RWPE1 (cell line): ENCODE measurements at places on chromosomes 12 and 14.

- DNase-seq: peak; percentile 29
Observed at GRCh38 chr12:32305163-32305562, 94.2 kb upstream of the FGD4 start.

DNA sequence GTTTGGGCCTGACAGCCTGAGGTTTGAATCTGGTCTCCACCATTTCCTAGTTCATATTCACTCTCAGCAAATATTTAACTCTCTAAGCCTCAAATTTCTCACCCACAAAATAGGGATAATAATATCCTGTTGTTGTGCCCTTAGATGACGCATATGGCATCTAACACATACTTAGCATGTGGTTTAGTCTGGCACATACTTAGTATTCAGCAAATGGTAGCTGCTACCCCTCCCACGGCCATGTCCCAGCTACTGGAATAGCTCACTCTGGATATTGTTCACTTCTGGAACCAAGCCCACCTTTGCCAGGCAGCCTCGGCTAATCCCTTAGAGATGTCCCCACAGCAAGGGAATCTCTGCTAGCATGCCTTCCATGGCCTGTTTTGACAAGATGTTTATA lies 53.3 kb downstream of the BICD1 start:
- no peak for DNase-seq

DNA sequence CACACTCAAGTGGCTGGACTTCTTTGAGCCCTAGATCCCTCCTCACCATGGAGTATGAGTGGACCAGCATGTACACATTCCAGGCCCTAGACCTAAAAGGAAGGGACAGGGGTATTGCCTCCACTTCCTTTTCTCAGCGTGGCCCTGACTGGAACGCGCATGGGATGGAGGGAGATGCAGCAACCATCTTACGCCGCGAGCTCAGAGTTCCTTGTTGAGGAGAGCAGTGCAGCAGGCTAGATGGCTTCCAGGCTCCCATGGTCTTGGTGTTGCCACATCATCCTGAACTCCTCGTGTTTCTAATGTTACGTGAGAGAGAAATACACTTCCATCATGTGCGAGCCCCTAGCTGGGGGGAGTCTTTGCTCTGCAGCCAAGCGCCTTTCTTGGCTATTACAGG lies 61.8 kb upstream of the DIO3 start:
- no peak for DNase-seq

DNA sequence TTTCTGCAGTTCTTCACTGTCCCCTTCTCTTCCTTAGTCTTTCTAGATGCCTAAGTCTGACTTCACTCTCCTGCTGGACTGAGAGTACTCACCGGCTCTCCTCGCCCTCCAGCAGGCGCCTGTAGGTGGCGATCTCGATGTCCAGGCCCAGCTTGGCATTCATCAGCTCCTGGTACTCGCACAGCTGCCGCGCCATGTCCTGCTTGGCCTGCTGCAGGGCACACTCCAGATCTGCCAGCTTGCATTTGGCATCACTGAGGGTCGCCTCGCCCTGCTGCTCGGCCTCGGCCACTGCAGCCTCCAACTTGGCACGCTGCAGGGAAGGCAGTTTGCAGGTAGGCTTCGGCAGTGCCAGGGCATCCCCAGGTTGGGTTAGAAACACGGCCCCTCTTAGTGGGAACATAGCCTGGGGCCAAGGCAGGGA lies 5.2 kb downstream of the KRT84 start:
- DNase-seq: no peak

- DNase-seq: no peak
Observed at GRCh38 chr12:53298164-53298563, 1.3 kb upstream of the MYG1 start.

- no peak for DNase-seq
Observed at GRCh38 chr12:111178181-111179081, 190.5 kb downstream of the PHETA1 start.

GRCh38 chr12:95115641-95116040 lies 42.2 kb upstream of the NR2C1 start:
- no peak for DNase-seq

DNA sequence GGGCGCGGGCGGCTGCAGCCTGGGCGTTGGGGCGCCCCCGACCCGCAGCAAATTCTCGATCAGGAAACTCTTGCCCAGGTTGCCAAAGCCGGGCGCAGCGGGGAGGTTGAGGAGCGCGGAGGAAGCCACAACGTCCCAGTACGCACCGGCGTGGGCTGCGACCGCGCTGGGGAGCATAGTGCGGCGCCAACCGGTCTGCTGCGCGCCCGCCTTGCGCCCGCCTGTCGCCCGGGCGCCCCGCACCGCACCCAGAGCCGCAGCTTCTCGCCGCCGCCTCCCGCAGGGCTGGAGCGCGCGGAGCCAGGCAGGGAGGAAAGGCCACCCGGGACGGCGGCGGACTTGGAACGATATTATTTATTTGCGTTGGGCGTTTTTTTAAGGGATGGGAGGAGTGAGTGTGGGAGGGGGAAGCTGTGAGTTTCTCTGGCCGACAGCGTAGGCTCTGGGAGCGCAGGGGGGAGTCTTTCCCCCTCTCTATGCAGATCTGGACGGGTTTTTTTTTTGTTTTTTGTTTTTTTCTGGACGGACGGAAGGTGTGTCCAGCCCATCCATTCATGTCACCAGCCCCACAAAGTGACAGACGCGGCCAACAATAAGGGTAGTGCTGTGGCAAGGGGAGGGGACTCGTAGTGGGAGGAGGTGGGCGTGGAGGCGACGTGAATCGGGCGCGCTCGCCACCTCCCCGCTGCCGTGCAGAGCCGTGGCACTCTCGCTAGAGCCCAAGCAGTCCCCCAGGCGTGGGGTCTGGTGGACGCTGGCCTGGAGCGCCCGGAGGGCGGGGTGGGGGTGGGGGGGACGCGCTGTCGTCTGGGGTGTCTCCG lies at the start of gene DBX2:
Gene DBX2 (minus strand): TSS at position 349 of the 821 bp plus-strand sequence. CDS start 172 bp downstream, at position 177.
- DNase-seq: no peak

DNA sequence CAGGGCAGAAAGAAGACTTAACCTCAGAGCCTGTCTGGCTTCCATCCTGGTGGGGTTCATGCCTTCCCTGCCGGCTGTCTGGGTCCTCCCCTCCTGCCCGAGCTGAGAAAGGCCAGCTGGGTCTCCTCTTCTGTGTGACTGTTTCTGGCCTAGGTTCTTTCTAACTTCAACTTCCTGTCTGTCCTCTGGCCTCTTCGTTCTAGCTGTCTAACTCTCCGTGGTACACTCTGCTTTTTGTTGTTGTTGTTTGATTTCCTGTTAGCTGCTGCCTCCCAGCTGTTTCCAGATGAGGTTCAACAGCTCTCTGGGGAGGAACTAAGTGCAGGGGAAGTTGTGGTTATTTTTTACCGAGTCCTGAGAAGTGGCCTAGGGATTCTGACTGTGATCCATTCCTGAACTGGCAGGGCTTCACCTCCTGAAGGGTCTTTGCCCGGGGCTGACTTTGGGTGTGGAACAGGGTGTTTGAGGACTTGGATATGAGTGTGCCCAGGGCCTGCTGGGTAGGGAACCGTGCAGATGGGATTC lies 3.2 kb downstream of the MLXIP start:
- DNase-seq: no peak

GRCh38 chr14:47425302-47425701 lies 250.1 kb downstream of the MDGA2 start:
- DNase-seq: no peak

- peak; percentile 51 for DNase-seq
Observed at GRCh38 chr14:78848234-78848820, 678.2 kb downstream of the NRXN3 start.

DNA sequence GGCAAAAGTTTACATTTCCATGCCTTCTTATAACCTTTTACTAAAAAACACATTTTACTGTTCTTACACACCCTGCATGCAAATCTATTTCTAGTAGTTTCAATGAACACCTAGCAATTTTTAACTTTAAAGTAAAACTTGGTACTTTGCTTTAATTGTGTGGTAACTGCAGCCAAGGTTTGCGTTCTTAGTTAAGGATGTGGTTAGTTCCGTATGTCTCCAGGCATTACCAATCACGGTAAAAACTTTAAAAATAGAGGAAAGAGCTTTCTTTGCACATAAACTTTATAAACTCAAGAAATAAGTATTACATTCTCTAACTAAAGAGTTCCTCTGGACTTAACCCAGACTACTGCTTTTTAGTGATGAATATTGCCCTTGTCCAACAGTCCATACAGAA lies 795.2 kb downstream of the SLC16A7 start:
- no peak for DNase-seq

GRCh38 chr12:10641735-10642500 lies 28.5 kb upstream of the MAGOHB start:
- peak; percentile 13 for DNase-seq

GRCh38 chr12:120101617-120102016 lies 14.9 kb downstream of the RAB35 start:
- no peak for DNase-seq

- no peak for DNase-seq
Observed at GRCh38 chr12:123942911-123943648, 29.6 kb downstream of the CCDC92 start.

DNA sequence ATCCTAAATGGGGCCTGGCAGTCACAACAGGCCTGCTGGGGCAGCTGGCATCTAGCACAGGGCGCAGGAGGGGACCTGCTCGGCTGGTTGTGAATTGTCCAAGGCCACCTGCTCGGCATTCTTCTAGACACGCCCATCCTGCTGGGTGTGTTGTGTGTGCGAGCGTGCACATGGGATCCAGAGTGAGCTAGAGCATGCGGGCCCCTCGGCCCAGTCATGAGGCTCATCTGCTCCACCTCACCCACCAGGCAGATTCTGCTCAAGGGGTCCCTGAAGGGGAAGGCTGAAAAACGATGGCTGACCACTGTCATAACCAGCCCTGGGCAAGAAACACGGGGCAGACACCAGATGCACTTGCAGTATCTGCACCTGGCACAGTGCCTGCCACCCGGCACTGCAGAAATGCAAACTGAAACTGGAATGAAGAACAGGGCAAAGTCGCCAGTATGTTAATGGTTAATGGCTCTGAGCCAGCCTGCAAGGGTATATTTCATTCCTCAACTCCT lies 31.8 kb downstream of the MAX start:
- peak; percentile 37 for DNase-seq

DNA sequence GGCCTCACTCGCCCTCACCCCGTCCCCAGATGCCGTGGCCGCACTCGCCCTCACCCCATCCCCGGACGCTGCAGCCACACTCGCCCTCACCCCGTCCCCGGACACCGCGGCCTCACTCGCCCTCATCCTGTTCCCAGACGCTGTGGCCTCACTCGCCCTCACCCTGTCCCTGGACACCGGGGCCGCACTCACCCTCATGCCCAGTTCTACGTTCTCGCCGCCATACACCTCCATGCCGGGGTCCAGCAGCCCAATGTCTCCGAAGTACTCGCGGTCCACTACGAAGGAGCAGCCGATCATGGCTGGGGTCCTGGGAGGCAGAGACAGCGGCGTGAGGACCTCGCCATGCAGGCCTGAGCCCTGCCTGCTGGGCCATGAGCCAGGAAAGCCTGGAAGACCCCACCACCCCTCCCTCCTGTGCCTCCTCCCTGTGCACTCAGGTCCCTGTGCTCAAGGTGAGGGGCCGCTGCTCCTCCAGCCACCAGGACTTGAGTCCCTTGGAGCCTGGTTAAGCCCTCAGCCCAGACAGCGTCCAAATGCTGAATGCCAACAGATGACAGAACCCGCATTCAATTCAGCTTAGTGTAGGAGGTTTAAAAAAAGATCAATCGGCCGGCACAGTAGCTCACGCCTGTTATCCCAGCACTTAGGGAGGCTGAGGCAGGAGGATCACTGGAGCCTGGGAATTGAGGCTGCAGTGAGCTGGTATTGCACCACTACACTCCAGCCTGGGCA lies 81.5 kb downstream of the GALNT9 start:
- DNase-seq: no peak

DNA sequence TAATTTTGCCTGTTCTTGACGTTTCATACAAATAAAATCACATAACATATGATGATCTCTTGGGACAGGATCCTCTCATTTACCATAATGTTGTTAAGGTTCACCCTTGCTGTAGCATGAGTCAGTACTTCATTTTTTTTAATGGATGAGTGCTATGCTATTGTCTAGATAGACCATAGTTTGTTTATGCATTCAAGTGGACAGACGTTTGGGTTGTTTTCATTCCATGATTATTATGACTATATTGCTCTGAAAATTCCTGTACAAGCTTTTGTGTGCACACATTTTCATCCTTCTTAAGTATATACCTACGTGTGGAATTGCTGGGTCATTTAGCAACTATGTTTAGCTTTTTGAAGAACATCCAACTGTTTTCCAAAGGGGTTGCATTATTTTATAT lies 325.6 kb upstream of the TMEM132C start:
- no peak for DNase-seq

GRCh38 chr14:29222671-29223268 lies 456.2 kb downstream of the FOXG1 start:
- DNase-seq: peak; percentile 12

DNA sequence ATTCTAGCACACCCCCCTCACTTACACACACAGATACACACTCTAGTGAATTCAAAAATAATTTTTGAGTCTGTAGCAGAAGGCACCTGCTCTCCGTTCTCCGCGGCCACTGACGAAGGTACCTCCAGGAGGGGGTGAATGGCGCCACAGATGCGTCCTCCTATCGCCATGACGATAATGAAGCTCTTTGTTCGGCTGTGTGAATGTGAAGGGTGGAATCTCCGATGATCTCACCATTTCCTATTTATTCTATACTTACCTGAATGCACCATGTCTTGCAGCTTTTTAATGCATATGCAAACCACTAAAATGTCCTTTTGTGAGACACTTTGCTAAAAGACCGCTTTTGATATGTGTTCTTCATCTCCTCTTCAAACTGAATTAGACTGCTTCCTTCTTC lies 162.7 kb downstream of the EGLN3 start:
- DNase-seq: no peak

- no peak for DNase-seq
Observed at GRCh38 chr12:93148412-93148811, 219.3 kb upstream of the EEA1 start.

DNA sequence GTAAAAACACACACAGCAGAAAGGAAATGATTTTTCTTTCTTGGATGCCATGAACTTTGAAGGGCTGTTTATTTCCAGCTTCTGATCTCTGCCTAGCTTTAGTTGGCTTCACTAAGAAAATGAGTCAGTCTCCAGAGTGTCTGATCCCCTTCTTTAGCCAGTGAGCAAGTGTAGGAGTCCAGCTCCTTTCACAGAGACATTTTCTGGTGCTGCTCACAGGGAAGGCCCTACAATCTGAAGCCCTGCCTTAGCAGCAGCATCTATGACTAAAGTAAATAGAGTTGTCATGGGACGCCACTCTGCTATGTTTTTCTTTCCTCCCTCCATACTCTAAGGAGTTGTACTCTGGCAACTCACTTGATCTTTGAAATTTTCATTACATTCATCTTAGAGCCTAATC lies 103.5 kb downstream of the RPAP3 start:
- DNase-seq: no peak

GRCh38 chr12:100868487-100868886 lies 73.9 kb downstream of the ANO4 start:
- DNase-seq: no peak

- DNase-seq: no peak
Observed at GRCh38 chr12:120121766-120122293, 5.3 kb upstream of the RAB35 start.

DNA sequence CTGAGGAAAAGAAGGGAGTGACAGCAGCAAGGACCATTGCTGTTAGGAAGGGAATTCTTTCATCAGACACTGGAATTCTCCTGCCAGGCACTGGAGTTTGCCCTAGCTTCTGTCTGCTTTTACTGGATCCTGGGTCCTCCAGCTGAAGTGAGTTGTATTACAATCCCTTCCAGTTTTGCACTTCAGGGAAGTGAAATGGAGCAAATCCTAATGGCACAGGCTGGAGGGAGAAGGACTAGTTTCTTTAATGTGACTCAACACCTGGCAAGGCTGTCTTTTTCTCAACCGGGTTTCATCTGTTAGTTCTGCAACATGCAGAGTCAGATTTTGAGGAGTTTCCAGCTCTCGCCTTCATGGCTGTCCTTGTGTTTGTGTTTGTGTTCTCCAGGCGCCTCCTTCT lies 45.8 kb downstream of the ETV6 start:
- no peak for DNase-seq

- DNase-seq: no peak
Observed at GRCh38 chr12:79658221-79658620, 32.5 kb downstream of the PAWR start.
